Skin of body (tissue), 3 donors: ENCODE measurements at places on chromosomes 7 and 10. TPM values are rescaled to one million over a fixed set of nuclear protein-coding genes. Genes with fewer than 3 reads are reported as not detected.

Gene HOXA13
- total RNA-seq = 1.4 TPM

Gene EEPD1
- 12.2 TPM for total RNA-seq

Gene SLC25A13
- total RNA-seq = 15.7 TPM

Gene DHTKD1
- 19.5 TPM for total RNA-seq

Gene DLG5
- 25.2 TPM for total RNA-seq

Gene ASNS
- total RNA-seq = 8.4 TPM

Gene R3HCC1L
- total RNA-seq = 15.1 TPM

Gene MMP21
- 0.20 TPM for total RNA-seq
